AG04450 (cell line): ENCODE measurements at places on chromosomes 1 and 21.
A peak's percentile ranks its signal among the peaks of the same experiment; 100 is the strongest.

DNA sequence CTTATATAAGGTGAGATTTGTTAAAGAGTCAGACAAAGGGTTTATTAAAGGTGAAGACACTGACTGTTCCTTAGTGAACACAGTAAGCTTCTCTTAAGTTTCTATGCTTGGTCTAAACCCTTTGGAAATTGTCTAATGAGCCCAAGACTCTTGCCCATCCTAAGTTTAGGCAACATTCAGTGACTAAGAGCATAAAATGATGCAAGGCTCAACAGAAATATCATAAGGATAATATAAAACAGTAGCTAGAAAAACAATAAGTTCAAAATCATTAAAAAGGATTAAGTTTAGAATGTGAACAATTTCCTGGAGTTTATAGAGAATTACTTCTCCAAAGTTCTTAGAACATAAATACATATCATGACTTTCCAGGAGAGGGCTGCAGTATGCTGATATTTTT is 108.9 kb upstream of the PDC start:
- DNase-seq, result no peak

DNA sequence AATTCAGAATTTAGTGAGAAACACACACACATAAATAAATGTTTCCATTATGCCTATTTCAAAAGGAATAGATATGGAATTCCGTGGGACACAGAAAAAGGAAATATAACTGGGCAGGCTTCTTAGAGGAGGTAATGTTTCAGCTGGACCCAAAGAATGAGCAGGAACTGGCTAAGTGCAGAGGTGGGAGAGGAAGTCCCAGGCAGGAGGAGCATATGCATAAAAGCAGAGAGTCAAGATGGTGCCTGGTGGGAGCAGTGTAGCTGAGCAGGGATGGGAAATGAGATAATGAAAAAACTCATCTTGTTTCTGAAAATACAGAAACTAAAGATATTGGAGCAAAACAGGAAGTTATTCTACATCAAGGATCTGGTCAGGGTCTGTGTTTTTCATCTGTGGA is 115.2 kb upstream of the MAGI3 start:
- no peak for DNase-seq

- peak; percentile 21 for DNase-seq
These were observed 68.1 kb upstream of the ANGPTL1 start for GRCh38 chr1:178938959-178939317.

GRCh38 chr1:181128592-181129497 is 40.3 kb downstream of the IER5 start:
- DNase-seq, result no peak

DNA sequence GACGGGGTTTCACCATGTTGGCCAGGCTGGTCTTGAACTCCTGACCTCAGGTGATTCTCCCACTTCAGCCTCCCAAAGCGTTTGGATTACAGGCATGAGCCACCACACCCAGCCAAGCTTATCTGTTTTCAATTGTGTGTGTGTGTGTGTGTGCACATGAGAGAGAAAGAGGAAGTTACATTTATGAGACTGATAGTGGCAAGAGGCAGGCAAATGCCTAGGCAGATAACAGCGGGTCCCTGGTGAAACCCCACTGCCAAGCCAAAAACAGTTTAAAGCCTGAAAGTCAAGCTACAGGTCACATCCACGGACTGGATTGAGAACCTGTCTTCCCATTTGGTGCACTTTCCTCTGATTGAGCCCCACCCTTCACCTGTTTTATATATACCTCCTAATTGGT is 35.1 kb upstream of the IFNGR2 start:
- DNase-seq, result no peak

DNA sequence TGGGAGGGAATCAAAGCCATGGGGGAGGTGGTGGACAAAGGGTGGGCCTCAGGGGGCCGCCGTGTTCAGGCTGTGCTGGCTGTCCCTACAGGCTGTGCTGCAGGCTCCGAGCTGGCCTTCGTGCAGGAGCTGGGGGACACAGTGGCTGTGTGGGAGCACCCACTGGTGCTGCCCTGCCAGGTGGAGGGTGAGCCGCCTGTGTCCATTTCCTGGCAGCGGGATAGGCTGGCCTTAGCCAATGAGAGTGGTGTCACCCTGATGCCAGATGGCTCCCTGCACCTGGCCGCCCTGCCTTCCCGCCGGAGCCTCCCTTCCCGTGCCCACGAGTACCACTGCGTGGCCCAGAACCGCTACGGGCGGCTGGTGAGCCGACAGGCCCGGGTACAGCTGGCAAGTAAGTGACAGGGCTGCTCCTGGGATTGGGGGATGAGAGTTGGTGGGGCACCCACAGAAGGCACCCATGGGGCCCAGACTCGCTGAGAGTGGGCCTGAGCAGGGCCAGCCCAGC is 20.2 kb downstream of the SLC27A3 start:
- no peak for DNase-seq

- DNase-seq, result no peak
These were observed 2.3 kb downstream of the OBSCN start for GRCh38 chr1:228210076-228210651.

DNA sequence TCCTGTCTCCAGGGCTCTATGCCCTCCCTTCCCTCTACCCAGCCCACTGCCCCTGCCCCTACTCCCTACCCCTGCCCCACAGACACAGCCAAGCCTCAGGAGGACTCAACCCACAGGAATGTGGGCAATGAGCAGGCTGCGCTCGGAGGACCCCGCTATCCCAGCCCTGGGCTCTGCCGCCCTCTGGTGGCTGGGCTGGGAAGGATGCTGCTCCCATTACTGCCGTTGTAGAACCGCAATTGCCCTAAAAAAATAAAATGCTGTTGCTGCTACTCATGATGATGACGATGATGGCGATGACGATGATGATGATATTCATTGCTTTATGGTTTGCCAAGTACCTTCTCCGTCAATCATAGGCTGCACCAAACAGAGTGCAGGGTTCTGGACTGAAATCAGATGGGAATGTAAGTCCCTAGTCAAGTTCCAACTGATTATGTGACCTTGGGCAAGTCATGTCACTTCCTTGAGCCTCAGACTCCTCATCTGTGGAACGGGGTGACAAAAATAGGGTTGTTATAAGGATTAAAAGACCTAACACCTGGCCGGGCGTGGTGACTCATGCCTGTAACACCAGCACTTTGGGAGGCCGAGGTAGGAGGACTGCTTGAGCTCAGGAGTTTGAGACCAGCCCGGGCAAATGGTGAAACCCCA is 24.6 kb downstream of the ARHGEF19 start:
- DNase-seq, result peak; percentile 58
